G401 (cell line): ENCODE measurements at places on chromosomes 3 and 15. TPM values are rescaled to one million over a fixed set of nuclear protein-coding genes. Genes with fewer than 3 reads are reported as not detected.

The SLC9C1 gene
- total RNA-seq = not detected in 2 replicates

The PPP1R14D gene
- not detected in 2 replicates for total RNA-seq

The C2CD4A gene
- total RNA-seq = not detected in 2 replicates

The MESP2 gene
- not detected in 2 replicates for total RNA-seq

The MITF gene
- 81.7 and 116 TPM in 2 replicates for total RNA-seq

DNA sequence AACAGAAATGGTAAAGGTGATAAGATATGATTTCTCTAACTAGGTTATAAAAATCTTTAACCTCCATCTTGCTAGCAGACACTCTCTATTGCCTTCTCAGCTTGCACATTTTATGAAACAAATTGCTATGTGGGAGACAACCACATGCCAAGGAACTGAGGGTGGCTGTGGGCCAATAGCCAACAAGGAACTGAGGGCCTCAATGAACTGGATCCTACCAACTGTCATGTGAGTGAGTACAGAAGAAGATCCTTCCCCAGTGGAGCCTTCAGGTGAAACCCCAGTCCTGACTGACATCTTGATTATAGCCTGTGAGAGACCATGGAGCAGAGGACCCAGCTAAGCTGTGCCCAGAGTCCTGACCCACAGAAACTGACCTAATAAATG is 129.2 kb upstream of the LRIG1 start:
- no peak for DNase-seq

DNA sequence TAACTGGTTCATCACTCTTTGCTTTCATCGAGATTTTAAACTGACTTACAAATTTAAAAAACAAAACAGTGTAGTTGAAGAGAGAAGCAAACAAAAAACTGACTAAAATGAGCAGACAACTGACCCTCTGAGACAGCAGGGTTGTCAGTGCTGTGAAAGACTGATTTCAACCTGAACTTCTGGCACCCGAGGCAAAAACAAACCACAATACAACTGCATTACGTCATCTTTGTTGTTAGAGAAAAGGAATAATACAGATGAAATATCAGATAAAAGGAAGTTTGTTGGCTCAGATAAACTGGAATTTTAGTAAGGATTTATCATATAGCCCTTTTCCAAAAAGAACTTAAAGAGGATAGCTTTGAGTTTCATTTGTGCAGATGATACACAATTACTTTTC is 51.1 kb downstream of the PARP15 start:
- no peak for DNase-seq

- DNase-seq = no peak
Measured at GRCh38 chr3:107488942-107489341, 33.8 kb upstream of the BBX start.
